ENCODE measurements at places on chromosomes 4 and X. TPM values are rescaled to one million over a fixed set of nuclear protein-coding genes. Genes with fewer than 3 reads are reported as not detected.

GRCh38 chr4:148097801-148098200 lies 344.4 kb downstream of the NR3C2 start:
- no peak for DNase-seq

DNA sequence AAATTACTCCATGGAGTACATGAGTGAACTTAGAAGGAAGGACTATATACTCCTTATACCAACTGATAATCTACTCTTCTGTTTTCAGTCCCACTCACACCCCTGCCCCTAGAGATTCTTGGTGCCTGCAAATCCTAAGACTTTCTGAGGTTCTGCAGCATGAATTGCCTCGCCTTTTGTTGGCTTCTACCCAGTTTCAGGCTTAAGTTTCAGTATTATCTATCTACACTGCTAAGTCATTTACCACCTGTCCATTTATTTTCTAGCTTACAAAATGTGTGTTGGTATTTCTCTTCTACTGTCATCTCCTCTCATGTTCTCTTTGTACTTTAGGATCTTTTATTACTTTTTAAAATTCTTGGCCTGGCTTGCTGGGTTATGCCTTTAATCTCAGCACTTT lies 94.4 kb upstream of the AMOT start:
- no peak for DNase-seq

DNA sequence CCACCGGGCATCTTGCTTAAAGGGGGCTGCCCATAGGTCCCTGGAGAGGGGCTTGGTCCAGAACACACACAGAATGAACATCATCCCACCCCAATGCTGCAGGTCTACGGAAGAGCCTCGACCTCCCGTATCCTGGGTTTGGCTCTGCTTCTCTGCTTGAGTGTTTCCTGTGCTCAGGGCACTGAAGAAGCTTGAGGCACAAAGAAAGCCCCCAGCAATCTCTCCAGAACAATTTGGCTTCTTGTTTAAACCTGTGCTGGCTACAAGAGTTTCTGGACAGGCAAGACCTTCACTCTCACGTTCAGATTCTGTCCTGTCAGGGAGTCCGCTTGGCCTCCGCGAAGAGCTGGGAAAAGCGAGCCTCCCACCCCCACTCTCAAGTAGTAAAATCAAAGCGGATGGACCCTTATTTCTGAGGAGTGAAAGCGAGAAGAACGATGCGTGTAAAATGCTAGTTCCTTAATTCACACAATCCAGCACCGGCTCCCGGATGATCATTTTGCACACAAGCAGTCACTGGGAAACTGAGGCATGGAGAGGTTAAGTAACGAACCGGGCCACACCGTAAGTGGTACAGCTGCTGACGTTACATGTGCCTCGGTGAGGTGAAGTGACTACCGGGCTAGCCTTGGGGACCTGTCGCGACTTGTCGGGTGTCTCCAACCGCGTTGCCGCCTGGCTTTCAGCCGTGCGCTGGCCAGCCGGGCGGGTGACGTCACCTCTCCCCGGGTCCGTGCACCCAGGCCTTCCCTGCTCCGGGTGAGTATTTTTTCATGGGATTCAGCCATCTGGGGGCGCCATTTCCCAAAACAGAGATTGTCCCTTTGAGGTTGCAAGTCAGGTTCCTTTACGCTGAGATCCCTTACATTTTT lies 3.1 kb upstream of the SFRP2 start:
- DNase-seq, result no peak

HAND2 gene
- total RNA-seq, result 113 TPM

OPN1MW3 gene
- not detected for total RNA-seq

BRS3 gene
- total RNA-seq, result not detected

GRCh38 chr4:77881460-77882295 lies 19.0 kb downstream of the MRPL1 start:
- no peak for DNase-seq

DNA sequence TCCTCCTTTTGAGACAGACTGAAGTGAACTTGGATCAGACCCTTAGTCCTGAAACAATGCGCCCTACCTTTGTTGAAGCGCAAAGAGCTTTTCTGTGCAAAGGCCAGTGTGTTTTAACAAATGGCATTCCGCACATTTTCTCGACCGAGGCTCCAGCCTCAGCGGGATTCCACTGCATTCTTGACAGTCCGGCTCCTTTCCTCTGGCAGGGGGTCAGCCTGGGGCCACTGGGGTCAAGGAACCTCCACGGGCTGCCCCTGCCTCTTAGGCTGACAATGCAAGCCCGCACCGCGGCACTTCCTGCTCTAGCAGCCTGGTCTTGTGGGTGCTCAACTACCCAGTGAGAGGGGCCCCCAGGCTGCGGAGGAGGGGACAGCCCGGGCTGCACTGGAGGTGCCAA lies 47.2 kb upstream of the TFDP3 start:
- DNase-seq, result no peak

GYG2 gene
- total RNA-seq, result 0.32 TPM

SSX4 gene
- not detected for total RNA-seq

PSAPL1 gene
- total RNA-seq, result 0.05 TPM
